ENCODE measurements at places on chromosomes 3 and 15. TPM values are rescaled to one million over a fixed set of nuclear protein-coding genes. Genes with fewer than 3 reads are reported as not detected.

DNA sequence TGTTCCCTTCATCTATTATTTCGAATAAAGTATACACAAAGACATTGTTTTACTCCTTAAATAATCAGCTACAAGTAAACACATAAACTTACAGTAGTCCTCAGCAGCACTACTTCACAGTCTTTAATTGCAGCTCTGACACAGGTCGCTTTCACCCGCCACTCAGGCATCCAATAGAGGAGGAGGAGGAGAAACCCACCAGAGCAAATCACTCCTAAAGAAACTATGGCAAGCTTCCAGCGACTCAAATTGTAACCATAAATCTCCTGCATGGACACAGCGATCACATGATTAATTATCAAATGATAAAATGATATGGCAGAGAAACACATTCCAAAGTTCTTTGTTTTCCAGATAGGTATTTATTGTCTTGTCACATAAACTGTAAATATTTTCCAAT, 26.2 kb downstream of the ATP13A3 start:
- peaks cover 14% of the 10 kb centered on the region for H3K36me3 ChIP-seq
- H3K27ac ChIP-seq, result no peak overlapping the region
- DNase-seq, result no peak
- peaks cover 10% of the 10 kb centered on the region for H3K4me1 ChIP-seq
- no peaks in the 10 kb centered on the region for H3K27me3 ChIP-seq
- no peak overlapping the region for H3K4me3 ChIP-seq

DNA sequence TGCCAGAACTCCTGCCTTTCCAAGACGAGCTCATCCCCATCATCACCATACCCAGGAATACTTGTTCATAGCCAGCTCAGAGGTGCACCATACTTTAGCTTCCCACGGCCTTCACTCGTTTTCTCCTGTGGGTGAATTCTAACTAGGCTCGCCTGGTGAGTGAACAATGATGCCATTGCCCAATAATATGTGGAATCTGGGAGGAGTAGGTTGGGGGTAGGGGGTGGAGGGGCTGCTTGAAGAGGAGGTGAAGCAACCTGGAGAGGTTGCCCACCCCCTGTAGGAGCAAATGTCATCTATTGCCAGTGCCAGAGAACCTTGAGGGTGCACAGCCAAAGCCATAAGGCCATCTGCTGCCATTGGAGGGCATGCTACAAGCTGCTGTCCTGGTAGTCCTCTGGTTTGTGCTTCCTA, 592 bp upstream of the ZNF445 start:
- peak overlapping the region; percentile 94 for H3K4me3 ChIP-seq
- H3K4me1 ChIP-seq, result peaks cover 16% of the 10 kb centered on the region
- H3K27ac ChIP-seq, result peak overlapping the region; percentile 85
- DNase-seq, result no peak
- H3K36me3 ChIP-seq, result 0 out of 2 replicates have a peak, but pooled peaks cover 4% of the 10 kb centered on the region

GRCh38 chr3:112460519-112461195, 38.6 kb downstream of the BTLA start:
- H3K27ac ChIP-seq, result no peak overlapping the region
- no peak overlapping the region for H3K4me3 ChIP-seq
- peaks cover 5% of the 10 kb centered on the region for H3K4me1 ChIP-seq
- no peaks in the 10 kb centered on the region for H3K36me3 ChIP-seq
- peaks cover 4% of the 10 kb centered on the region for H3K27me3 ChIP-seq

DNA sequence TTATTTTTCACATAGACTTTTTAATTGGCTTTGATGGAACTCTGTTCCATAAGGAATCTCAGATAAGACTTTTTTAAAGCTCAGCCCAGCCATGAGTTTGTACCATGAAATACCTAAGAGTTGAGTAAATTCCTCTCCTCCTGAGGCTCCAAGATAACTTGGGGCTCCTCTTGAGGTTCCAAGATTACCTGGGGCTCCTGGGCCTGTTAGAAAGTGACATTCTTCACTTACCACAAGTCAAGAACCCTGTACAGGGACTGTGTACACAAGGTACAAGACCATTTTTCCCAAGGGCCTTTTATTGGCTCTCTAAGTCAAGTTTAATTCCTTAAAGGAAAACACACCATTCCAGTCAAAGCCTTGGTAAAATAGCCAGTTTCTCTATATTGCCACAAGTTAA, 111.3 kb upstream of the PRR20G start:
- no peak overlapping the region for H3K4me3 ChIP-seq
- H3K27me3 ChIP-seq, result peaks cover 35% of the 10 kb centered on the region
- 0 out of 2 replicates have a peak, but pooled peaks cover 5% of the 10 kb centered on the region for H3K4me1 ChIP-seq
- no peaks in the 10 kb centered on the region for H3K36me3 ChIP-seq
- no peak for DNase-seq
- H3K27ac ChIP-seq, result no peak overlapping the region

DNA sequence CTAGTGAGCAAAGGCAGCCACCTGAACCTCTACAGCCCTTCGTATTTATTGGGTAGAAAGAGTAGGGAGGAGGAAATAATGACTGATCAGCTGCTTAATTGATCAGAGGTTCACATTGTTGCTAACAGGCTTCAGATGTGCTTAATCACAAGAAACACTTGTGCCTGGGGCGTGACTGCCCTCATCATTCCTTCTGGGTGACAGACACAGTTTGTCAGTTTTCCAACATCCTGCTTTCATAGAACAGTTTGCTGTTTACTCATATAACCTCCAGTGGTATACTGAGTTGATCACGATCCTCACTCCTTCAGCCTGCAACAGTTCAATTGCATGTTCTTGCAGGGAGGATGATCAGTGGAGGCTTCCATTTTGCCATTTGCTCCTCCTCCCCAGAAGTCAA, 13.6 kb upstream of the CASR start:
- no peak overlapping the region for H3K4me3 ChIP-seq
- no peak for DNase-seq
- H3K36me3 ChIP-seq, result no peaks in the 10 kb centered on the region
- H3K27me3 ChIP-seq, result no peaks in the 10 kb centered on the region

DNA sequence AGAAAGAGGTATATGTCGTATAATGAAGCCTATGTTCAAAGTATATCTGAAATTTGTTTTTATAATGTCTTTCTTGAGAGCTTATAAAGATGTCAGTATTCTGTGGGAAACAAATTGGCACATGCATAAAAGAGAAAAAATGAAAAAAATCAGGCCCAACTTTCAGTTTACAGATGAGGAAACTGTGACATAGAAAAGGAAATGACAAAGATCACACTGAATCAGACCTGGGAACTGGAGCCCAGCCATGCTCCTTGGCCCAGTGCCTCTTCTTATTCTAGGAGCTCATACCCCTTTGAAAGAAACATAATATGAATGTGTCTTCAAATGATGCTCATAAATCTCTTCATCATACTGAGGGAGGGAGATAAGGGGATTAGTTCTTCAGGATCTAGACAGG, 48.4 kb downstream of the TMEM44 start:
- H3K36me3 ChIP-seq, result peaks cover 52% of the 10 kb centered on the region
- H3K4me3 ChIP-seq, result peak overlapping the region; percentile 96
- no peak for DNase-seq
- peaks cover 40% of the 10 kb centered on the region for H3K4me1 ChIP-seq

DNA sequence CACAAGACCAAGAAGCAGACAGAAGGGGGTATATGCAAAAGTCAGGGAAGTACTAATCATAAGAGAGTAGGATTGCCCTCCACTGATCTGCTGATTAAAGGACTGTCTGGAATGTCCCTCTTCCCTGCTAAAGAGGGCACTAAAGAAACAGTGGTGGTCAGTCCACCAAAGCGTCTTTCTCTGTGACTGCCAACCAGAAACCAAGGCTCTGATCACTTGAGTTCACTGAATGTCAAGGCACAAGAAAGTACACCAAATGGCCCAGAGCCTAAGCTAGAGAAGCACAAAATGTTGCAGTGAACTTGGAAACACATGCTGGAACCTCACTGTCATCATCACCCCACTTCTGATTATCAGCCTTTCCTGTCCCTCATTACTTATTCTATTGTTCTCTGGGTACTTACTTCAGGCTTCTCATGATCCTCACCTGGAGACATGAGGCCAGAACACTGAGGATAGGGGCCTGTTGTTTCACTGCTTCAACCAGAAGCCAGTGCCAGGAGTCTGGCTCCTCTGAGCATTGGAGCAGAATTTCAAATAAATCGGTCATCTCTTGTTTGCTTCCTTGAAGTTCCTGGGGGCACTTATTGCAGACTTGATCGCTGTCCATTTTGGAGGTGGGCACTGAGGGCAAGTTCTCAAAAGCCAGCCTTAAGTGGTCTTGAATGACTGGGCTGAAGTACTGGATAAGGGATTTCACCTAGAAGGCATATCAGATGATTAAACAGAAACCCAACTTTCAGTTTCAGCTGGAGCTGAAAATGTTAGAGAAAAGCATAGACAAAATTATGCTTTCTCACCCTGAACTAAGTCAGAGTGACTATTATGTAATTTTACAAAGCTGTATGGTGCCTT, 58.9 kb downstream of the EIF3J start:
- no peak overlapping the region for H3K4me3 ChIP-seq
- no peaks in the 10 kb centered on the region for H3K27me3 ChIP-seq
- DNase-seq, result no peak
- peak overlapping the region; percentile 46 for H3K27ac ChIP-seq
- peaks cover 13% of the 10 kb centered on the region for H3K36me3 ChIP-seq

DNA sequence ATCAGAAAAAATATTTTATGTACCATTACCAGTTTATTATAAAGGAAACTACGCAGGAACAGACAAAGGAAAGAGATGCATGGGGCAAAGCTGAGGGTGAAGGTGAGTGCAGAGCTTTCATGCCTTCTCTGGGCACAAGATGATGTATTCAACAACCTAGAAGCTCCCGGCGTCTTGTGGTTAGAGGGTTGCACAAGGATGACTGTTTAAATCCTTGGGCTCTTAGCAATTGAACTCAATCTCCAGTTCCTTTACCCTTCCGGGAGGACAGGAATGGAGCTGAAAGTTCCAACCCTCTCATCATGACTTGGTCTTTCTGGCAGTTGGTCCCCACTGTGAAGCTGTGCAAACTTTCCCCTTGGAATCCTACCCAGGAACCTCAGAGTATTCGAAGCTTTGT, 542.0 kb downstream of the EPHA3 start:
- no peaks in the 10 kb centered on the region for H3K4me1 ChIP-seq
- no peaks in the 10 kb centered on the region for H3K36me3 ChIP-seq
- H3K27ac ChIP-seq, result no peak overlapping the region
- no peaks in the 10 kb centered on the region for H3K27me3 ChIP-seq

DNA sequence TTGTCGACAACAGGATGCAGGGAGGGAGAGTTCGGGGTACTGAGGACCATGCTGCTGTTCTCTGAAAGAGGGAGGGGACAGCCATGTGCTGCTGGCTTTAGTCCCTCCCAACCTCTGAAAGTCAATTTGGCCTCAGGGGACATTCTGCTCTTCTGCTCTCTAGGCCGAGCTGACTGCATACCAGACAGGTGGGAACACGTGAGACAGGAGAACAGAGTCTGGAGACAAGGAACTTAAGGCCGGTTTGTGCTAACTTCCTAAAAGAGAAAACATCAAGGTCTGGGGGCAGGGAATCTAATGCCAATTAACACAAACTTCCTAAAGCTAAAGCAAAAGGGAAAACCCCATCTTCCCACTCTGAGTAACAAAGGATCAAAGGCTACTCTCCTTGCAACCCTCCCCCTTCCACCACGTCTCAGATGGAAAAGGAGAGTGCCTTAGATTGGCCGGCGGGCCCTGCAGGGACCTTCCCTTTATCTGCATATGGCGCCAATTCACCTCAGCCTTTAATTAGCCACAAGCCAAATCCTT, 41.0 kb downstream of the SLCO2A1 start:
- H3K4me1 ChIP-seq, result no peaks in the 10 kb centered on the region
- no peak for DNase-seq
- H3K27me3 ChIP-seq, result peaks cover 17% of the 10 kb centered on the region
- H3K4me3 ChIP-seq, result no peak overlapping the region

- no peak overlapping the region for H3K27ac ChIP-seq
- H3K4me1 ChIP-seq, result no peaks in the 10 kb centered on the region
- H3K4me3 ChIP-seq, result no peak overlapping the region
- H3K27me3 ChIP-seq, result peaks cover 38% of the 10 kb centered on the region
- H3K36me3 ChIP-seq, result no peaks in the 10 kb centered on the region
Observed at GRCh38 chr15:31280046-31280830, 46.4 kb upstream of the KLF13 start.

- peaks cover 77% of the 10 kb centered on the region for H3K4me1 ChIP-seq
- H3K36me3 ChIP-seq, result peaks cover 63% of the 10 kb centered on the region
- no peaks in the 10 kb centered on the region for H3K27me3 ChIP-seq
- H3K27ac ChIP-seq, result peak overlapping the region; percentile 84
Observed at GRCh38 chr15:80179025-80179759, 26.4 kb downstream of the FAH start.

- H3K27ac ChIP-seq, result no peak overlapping the region
- H3K4me1 ChIP-seq, result peaks cover 34% of the 10 kb centered on the region
Observed at GRCh38 chr3:123096731-123097130, 29.9 kb downstream of the PDIA5 start.

GRCh38 chr15:88331291-88331690, 74.8 kb upstream of the NTRK3 start:
- peaks cover 3% of the 10 kb centered on the region for H3K27me3 ChIP-seq
- peaks cover 22% of the 10 kb centered on the region for H3K4me1 ChIP-seq
- no peaks in the 10 kb centered on the region for H3K36me3 ChIP-seq
- no peak overlapping the region for H3K27ac ChIP-seq
- no peak overlapping the region for H3K4me3 ChIP-seq
- DNase-seq, result no peak

DNA sequence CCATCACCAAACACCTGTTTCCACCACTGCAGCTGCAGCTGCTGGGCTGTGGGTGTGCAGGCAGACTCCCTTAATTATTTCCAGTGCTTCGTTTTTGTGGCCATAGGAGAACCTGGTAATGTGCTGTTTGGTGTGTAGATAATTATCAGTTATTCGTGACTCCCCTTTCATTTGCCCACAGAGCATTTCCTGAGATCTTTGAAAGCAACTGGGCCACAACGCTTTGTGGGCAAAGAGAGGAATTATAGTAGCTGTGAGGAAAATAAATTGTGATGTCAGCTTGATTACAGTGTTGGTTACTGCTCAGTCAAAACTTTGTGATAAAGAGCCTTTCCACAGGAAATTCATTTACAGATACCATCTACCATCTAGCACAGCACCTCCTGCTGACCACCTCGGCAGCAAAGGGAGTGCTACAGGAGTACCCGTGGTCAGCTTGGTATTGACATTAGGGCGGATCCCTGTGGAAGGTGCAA, 193.3 kb upstream of the SLCO3A1 start:
- H3K4me3 ChIP-seq, result no peak overlapping the region
- H3K27ac ChIP-seq, result no peak overlapping the region
- no peaks in the 10 kb centered on the region for H3K27me3 ChIP-seq
- no peaks in the 10 kb centered on the region for H3K36me3 ChIP-seq

DNA sequence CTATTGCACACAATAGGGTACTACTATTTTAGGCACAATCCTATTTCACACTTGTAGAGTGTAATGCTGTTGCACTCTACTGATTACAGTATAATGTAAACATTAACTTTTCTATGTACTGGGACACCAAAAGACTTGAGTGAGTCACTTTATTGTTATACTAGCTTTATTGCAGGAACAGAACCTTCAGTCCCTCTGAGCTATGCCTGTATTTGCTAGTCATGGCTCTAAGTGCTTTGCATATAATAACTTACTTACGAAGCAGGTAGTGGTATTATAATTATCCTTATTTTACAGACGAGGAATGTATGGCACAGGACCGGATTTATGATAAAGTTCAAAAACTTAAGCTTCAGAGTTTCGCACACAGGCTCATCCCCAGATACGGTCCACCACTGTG, 106.6 kb upstream of the SLC6A6 start:
- H3K36me3 ChIP-seq, result no peaks in the 10 kb centered on the region
- peaks cover 19% of the 10 kb centered on the region for H3K27me3 ChIP-seq
- no peak overlapping the region for H3K4me3 ChIP-seq
- no peak for DNase-seq
- H3K4me1 ChIP-seq, result peaks cover 8% of the 10 kb centered on the region

The RTP3 gene
- not detected for total RNA-seq

The FAM107A gene
- total RNA-seq, result 0.13 TPM

The IGSF11 gene
- not detected for total RNA-seq

The AHSG gene
- total RNA-seq, result not detected

The MLH1 gene
- 36.3 TPM for total RNA-seq

The QTRT2 gene
- 21.6 TPM for total RNA-seq

The POLR2M gene
- 78.1 TPM for total RNA-seq
